Fibroblast of lung (primary cell): ENCODE measurements at places on chromosomes 3 and 15. TPM values are rescaled to one million over a fixed set of nuclear protein-coding genes. Genes with fewer than 3 reads are reported as not detected.

The SNAP23 gene
- 79.1 and 84.6 TPM in 2 replicates for total RNA-seq

The ARRDC4 gene
- total RNA-seq: 24.7 and 39.8 TPM in 2 replicates

The CERS3 gene
- not detected in 2 replicates for total RNA-seq

The PLA2G4E gene
- total RNA-seq: not detected in 2 replicates

The PPP4R2 gene
- total RNA-seq: 65.6 and 86.5 TPM in 2 replicates

The GOLGA6L22 gene
- not detected in 2 replicates for total RNA-seq

The CAMKV gene
- not detected in 2 replicates for total RNA-seq

The TM6SF1 gene
- total RNA-seq: 2.3 and 3.6 TPM in 2 replicates

The C3orf33 gene
- total RNA-seq: 3.6 TPM in 2 replicates

The GOLGA8T gene
- 0.17 and 0.26 TPM in 2 replicates for total RNA-seq

The NSMCE3 gene
- 7.2 and 8.8 TPM in 2 replicates for total RNA-seq

The MAP1A gene
- 70.4 and 201 TPM in 2 replicates for total RNA-seq

The ATG7 gene
- 56.5 and 60.9 TPM in 2 replicates for total RNA-seq

The NAA50 gene
- 232 and 252 TPM in 2 replicates for total RNA-seq

The CACNA2D2 gene
- under 0.01 TPM in 1 of 2 replicates, not detected in the other for total RNA-seq

The RTP1 gene
- under 0.01 TPM in 1 of 2 replicates, not detected in the other for total RNA-seq

The STRC gene
- total RNA-seq: under 0.01 and 0.17 TPM in 2 replicates

The LRTM1 gene
- not detected in 2 replicates for total RNA-seq

The CLEC3B gene
- 20.0 and 56.3 TPM in 2 replicates for total RNA-seq

The SI gene
- total RNA-seq: not detected in 2 replicates

The FBLN2 gene
- 138 and 184 TPM in 2 replicates for total RNA-seq

The PRTG gene
- 2.1 and 4.0 TPM in 2 replicates for total RNA-seq

The KBTBD12 gene
- not detected in 2 replicates for total RNA-seq

The SLC22A14 gene
- under 0.01 and 0.17 TPM in 2 replicates for total RNA-seq

The CADPS gene
- total RNA-seq: 33.1 and 63.1 TPM in 2 replicates

The ZNF774 gene
- 1.3 and 1.8 TPM in 2 replicates for total RNA-seq

The RGMA gene
- 1.3 and 1.5 TPM in 2 replicates for total RNA-seq

The GABRR3 gene
- total RNA-seq: not detected in 2 replicates

The ELL3 gene
- 6.7 and 10.1 TPM in 2 replicates for total RNA-seq

The SCAANT1 gene
- 1.7 TPM in 1 of 2 replicates, not detected in the other for total RNA-seq

The C3orf52 gene
- 1.8 TPM in 2 replicates for total RNA-seq

The GPR149 gene
- not detected in 2 replicates for total RNA-seq

The TLR9 gene
- under 0.01 TPM in 1 of 2 replicates, not detected in the other for total RNA-seq

The GOLGA6D gene
- total RNA-seq: under 0.01 TPM in 1 of 2 replicates, not detected in the other

The STIMATE gene
- total RNA-seq: 10.3 and 13.0 TPM in 2 replicates

The IL16 gene
- 3.1 and 5.0 TPM in 2 replicates for total RNA-seq

The DUOXA2 gene
- not detected in 2 replicates for total RNA-seq

The TRH gene
- total RNA-seq: not detected in 2 replicates
